Activated T-helper 2 cell treated with anti-CD3 and anti-CD28 coated beads, Interferon-gamma antibody, Interleukin-2, Interleukin-4, amounts not matched to agents 10 μg/mL and 5 μg/mL and 100 μg/mL, durations not matched to agents 14 hours and 24 hours and 36 hours (primary cell): ENCODE measurements at places on chromosomes 6 and 20.

DNA sequence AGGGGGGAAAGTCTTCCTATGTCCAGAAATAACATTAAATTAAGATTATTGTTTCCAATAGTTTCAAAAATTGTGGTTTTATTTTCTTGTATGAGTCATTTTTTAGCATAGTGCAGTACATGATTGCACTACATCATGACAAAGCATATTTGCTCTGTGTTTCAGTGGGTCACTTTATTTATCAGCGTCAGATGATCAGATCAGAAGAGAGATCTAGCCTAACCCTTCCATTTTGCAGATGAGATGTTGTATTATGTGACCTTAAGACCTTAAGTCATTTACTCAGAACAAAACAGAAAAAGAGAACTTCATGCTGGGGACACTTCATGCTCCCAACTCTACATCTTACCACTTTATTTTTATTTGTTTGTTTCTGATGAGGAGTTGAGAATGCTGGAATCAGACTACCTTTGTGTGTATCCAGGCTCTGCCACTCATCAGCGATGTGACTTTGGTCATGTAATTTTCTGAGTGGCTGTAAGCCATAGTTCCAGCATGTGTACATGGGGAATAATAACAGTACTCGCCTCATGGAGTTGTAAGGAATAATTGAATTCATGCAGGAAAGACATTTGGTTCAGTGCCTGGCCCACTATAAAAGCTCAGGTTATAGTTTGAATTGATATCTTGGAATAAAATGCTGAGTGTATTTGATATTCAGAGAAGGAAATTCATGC, 13.5 kb downstream of the EYA4 start:
- DNase-seq: no peak

- DNase-seq: no peak
Measured at GRCh38 chr6:1387876-1388629, 1.3 kb upstream of the FOXF2 start.

GRCh38 chr6:153814136-153814535, 224.9 kb upstream of the OPRM1 start:
- DNase-seq: no peak

- no peak for DNase-seq
Measured at GRCh38 chr6:121439475-121439874, 4.0 kb downstream of the GJA1 start.

- DNase-seq: no peak
Measured at GRCh38 chr20:48703511-48704219, 124.1 kb downstream of the PREX1 start.

- DNase-seq: no peak
Measured at GRCh38 chr20:41704896-41705295, 86.7 kb upstream of the CHD6 start.

GRCh38 chr6:1800845-1801244, 191.1 kb downstream of the FOXC1 start:
- DNase-seq: no peak

DNA sequence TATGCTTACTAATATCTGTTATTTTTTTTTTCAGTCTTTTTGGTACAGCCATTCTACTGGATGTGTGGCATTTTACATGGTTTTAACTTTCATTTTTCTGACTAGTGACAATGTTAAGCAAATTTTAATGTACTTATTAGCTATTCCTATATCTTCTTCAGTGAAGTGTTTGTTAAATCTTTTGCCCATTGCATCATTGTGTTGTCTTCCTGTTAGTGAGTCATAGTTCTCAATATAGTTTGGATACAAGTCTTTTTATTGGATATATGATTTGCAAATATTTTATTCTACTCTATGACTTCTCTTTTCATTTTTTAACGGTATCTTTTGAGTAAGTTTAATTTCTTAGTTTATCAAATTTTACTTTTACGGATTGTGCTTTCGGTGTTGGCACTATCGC, 519.4 kb downstream of the CDKAL1 start:
- no peak for DNase-seq

DNA sequence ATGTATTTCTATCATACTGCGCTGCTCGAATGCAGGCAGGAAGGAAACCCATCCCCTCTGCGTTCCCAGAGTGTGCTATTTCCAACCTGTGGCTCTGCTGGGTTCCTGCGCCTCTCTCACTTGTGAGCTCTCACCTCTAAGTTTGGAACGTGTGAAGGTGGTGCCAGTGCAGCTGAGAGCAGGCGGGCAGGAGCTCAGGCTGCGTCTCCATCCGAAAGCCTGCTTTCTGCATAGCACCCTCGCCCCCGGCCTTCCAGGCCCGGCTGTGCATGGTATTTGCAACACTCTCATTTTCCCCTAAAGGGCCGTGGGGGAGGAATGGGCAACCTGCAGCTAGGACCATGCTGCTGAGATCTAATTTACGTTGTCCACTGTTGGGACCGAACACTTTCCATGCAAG, 288.0 kb upstream of the TSHZ2 start:
- DNase-seq: no peak

DNA sequence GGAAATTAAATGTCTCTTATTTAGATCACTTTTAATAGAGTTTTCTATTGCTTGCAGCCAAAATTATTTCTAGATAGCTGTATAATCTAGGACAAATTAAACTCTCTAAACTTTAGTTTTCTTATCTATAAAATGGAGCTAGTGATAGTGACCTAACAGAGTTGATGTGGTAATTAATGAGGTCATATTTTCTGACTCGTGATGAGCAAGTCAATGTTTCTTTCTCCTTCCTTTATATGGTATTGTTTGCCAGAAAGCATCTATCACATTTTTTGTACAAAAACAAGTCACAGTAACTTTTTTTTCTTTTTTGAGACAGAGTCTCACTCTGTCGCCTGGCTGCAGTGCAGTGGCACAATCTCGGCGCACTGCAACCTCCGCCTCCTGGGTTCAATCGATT, 267.7 kb downstream of the FARS2 start:
- DNase-seq: no peak

DNA sequence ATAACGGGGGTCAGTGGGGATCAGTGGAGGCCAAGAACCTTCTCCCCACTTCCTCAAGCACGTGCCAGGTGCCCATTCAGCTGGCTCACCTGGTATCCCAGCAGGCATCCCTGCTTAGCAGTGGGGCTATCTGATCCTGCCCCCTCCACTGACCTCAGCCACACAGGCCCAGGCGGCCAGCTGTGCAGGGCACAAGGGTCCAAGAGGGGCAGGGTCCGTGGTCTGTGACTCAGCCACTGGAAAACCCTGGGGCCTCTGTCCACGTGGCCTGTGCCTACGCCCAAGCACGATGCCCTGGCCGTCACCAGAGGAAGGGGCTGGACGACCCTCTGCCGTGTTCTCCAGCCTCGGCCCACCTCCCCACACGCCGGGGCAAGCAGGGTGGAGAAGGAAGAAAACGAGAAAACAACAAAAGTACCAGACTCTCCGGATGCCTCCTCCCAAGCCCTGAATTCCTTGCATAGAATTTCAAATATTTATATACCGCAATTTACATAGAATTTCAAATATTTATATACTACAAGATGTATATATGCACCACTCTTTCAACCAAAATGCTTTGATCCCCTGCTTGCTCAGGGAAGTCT, 12.1 kb downstream of the PXDC1 start:
- no peak for DNase-seq

- DNase-seq: no peak
Measured at GRCh38 chr20:46178891-46179290, 60.8 kb downstream of the CD40 start.
